ENCODE measurements at places on chromosomes 1 and 21.

DNA sequence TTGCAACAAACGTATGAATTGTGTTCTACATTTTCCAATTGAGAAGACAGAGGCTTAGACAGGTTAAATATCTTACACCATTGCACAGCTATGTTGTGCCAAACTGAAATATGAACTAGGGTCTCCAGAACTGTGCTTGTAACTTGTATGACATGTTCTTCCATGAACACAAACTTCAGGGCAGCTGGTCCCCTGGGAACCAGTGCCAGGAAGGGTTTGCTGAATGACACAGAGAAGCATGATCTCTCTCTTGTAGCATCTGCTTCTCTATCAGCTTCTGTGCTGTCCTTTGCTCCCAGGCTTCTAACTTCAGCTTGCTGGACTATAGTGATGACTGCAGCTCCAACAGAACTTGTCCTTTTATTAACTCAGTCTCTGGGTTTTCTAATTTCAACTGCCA lies 385.5 kb downstream of the SIPA1L2 start:
- no peak for DNase-seq

DNA sequence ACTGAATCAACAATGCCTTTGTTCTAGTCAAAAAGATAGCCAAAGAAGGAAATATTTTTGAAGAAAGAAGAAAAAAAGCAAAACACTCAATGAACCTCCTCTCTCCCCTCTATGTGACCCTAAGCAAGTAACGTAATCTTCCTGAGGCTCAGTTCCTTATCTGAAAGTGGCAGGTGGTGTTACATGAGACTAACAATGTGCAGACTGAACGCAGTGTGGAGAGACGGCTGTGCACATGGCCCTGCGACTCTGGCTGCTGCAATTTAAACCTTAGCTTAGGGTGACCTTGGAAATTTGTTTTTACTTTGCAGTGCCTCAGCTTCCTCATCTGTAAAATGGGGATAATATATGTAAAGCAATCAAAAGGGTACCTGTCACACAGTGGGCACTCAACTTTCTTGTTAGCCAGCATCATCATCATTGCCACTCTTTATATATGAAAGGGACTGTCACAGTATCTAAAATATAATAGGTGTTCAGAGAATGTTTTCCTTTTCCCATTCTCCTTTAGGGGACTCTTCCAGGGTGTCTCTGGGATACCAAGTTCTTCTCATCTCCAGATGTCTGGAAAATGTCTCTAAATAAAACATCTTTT lies 100.1 kb upstream of the JUN start:
- no peak for DNase-seq

DNA sequence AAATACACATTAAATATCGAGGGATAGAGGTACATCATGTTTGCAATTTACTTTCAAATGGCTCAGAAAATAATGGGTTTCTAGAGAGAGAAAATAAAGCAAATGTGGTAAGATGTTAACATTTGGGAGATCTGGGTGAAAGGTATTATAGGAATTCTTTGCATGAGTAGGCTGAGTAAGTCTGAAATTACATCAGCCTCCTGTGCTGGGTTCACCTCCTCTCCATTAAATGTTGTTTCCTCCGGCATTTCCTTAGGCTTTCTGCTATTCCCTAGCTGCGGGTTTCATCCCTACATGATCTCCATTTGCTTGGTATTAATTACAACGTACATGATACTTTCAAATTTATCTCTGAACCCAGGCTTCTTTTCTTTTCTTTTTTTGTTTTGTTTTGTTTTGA lies 31.6 kb downstream of the ZMYND12 start:
- no peak for DNase-seq

GRCh38 chr1:55067022-55067778 lies 27.9 kb downstream of the PCSK9 start:
- DNase-seq: no peak

DNA sequence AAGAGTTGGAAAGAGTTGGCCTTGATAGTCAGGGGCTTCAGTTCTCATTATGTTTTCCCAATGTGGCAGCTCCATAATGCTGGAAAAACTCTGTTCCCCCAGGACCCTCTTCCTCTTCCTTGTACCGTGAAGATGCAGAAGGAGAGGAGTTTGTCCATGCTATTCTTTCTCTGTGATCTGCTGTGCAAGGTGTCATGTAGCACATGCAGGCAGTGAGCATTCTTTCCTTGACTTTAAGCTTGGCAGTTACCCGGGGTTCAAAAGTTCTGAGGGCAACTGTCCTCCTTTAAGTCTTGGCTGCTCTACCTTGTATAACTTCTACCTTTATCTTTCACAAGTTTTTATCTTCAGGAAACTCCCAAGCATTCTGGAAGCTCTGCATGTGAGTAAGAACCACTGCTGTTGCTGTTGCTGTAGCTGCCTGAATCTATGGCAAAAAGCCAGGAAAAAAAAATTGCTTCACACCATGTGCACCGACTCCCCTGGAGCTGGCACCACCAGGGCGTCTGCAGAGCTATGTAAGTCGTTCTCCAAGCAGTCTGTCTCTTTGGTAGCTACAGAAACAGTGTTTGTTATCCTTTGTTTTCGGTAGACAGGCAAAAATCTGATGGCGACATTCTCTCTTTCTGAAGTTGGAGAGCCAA lies 42.7 kb upstream of the SLC16A1 start:
- DNase-seq: peak; percentile 27

DNA sequence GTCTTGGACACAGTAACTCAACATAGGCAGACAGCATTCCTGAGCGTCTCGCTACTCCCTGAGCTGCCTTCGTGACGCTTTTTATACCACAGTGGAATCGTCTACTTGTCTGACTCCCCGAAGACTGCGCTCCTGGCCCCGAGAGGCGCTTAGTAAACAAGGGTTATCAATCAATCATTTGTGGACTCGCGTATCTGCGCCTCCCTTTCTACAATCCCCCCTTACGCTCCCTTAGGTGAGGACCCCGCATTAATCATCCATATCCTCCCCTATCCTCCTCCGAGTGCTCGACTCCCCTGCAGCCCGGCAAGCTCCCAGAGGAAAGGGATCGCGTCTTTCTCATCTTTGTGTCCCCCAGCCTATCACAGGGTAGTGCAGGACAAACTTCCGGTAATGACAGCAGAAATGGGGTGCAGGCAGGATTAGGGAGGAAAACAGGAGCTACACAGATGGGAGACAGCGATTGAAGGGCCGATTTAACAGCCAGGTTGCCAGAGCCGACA lies 522 bp downstream of the TMEM59 start:
- DNase-seq: no peak

DNA sequence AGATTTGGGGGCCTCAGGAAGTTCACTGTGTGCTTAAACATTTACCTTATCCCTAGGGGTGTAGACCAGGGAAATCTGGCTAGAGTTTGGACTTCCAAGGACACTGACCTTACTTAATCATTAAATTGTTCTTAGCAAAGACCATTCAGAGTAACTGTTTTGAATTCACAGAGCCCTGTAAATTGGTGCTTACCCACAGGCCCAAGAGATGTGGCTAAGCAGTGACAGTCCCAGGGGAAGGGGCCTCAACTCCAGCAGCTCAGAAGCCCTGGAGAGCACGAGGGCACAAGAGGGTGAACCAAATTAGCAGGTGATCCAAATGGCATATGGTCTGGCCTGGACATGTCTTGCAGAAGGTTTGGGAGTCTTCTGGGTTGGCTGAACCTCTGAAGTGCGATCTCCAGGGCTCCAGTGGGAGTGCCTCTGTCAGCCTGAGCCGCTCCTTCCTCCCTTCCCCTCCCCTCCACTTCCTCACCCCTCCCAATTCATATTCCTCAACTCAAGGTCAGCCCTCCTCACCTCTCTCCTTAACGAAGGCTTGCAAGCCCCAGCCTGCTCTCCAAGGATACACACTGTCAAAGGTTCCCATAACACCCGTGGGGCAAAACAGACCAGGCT lies 4.3 kb downstream of the PAQR7 start:
- no peak for DNase-seq

- DNase-seq: no peak
These were observed 411.3 kb downstream of the NPHP4 start for GRCh38 chr1:5580926-5581325.

- DNase-seq: no peak
These were observed 39.4 kb upstream of the UHMK1 start for GRCh38 chr1:162458236-162458635.

DNA sequence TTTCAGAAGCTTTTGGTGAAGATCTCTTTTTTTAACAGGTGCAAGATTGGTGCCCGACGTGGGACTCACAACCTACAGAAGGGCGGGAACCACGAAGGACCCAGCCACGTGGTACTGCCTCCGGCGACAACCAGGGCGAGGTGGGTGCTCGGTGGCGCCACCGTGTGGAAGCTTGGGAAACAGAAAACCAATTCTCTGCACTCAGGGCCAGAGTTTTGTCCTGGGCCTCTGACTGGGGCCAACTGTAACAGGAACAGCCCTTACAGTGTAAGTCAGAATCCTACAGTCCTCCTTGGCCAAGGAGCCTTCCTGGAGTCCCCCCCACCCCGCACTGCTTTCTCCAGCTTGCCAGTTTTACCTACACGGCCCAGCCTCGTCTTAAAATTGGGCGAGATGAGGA lies 11.6 kb upstream of the S100A7A start:
- DNase-seq: no peak

DNA sequence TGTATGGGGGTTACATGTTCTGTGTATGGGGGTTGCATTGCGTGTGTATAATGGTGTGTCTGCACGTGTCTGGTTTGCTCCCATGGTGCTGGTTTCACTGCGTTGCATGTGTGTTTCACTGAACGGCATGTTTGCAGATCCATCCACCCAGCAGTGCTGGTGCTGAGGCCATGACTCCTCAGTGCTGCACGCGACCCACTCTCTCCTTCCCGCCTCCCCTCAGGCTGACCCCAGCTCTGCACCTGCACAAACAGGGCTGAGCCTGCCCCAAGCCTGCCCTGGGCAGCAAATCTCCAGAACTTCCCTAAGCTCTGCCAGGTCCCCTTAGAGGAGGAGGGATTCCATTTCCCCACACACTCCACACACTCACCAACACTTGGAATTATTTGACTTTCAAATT lies 18.7 kb downstream of the ACTRT2 start:
- no peak for DNase-seq

DNA sequence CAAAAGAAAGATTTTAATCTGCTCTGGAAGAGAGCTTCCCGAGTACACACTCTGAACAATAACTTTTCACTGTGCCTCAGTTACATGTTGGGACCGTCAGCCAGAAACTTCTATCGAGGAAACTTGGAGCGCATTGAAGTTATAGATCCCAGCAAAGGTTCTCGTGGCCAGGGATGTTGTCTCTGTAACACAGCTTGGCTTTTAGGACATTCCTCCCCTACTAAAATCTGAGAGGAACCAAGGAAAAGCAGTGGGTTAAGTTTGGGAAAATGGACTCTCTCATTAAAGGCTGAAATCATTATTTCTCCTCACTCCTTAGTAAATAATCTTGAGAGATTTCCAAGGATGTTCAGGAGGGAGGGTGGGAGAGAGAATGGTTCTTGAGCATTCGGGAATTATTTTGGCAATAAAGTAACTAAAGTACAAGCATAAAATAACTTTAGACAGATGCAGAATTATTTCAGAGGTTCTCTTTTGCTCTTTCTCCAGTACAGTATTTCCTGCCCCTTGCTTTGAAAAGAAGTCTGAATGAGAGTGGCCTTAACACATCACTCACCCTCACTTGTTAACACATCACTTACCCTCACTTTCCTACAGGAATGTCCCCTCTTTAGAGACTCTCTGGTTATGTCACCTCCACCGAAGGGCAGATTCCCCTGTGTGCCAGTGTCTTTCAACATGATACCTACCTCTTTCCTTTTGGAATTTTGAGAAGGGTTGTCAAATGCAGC lies 1.8 kb upstream of the NFIA start:
- DNase-seq: no peak

GRCh38 chr1:228089519-228090380 lies 7.2 kb downstream of the ARF1 start:
- DNase-seq: no peak

DNA sequence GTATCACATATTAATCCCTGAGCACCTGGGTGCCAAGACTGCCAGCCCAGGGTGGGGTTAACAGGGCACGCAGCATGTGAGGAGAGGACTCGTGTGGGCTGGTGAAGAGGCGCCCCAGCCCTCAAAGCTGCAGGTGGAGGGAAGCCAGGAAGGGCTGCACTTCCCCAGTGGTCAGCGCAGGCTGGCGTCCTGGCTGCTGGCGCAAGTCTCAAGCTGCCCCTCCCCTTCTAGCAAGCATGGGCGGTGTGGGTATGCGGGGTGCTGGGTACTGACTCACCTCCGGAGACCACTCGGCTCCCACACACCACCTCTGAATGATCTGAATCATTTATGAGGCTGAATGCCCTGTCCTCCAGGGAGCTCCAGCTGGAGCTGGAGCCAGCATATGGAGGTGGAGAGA lies 44.0 kb downstream of the EIF2D start:
- no peak for DNase-seq

GRCh38 chr21:37787456-37787855 lies 128.8 kb downstream of the KCNJ6 start:
- DNase-seq: no peak

GRCh38 chr1:234111458-234112142 lies 207.1 kb downstream of the SLC35F3 start:
- DNase-seq: no peak

- no peak for DNase-seq
These were observed 166.9 kb upstream of the SYT6 start for GRCh38 chr1:114320586-114320985.

GRCh38 chr1:221076391-221076811 lies 197.2 kb downstream of the HLX start:
- DNase-seq: no peak

DNA sequence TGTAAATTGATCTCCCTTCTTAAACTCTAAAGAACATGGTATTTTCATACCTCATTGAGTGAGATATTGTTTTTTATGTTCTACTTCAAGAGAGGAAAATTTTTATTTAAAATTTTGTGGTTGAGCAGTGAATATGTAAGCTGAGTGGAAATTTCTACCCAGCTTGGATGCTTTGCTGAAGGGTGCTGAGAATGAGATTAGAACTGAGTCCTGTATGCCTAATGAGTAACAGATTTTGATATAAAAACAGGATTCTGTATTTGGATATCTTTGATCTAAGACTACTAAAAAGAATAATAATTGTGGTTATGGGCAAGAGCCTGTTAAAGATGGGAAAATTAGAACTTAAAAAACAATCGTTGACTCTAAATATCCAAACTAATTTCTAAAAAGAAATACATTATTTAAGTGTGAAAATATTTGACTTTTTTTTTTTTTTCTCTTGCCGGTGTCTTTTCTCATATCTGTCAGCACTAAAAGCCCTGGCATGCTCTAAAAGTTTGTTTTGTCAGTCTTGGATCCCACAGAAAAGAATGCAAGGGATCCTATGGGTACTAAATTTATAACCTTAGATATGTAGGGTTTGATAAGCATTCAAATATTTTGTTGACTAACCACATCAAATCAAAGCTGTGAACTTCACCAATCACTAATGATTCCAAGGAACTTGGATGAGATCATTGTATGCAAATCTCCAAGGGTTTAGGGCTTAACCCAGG lies 652.3 kb downstream of the PTPRC start:
- DNase-seq: no peak

GRCh38 chr1:61192663-61193330 lies 110.4 kb downstream of the NFIA start:
- no peak for DNase-seq

DNA sequence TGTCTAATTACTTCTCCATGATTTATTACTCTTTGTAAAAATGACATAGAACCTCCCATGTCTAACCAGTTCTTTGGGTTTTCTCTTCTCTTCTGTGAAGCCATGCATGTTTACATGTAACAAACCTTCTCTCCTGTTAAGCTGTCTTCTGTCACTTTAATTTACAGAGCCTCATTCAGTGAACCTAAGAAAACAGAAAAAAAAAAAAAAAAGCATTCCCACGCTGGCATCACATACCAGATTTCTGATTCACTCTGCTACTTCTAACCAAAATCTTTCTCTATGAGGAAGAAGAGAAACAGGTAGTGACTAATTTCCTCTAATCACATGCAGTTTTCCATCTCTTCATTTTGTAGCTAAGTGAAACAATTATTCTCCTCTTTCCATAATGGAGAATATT lies 141.4 kb upstream of the CXADR start:
- no peak for DNase-seq

- DNase-seq: no peak
These were observed 39.8 kb upstream of the RAB4A start for GRCh38 chr1:229230893-229231753.

All from hypothalamus (tissue), 51 donors.